Trophoblast cell (in vitro differentiated cells and primary cell): ENCODE measurements at places on chromosomes 7 and 10.

DNA sequence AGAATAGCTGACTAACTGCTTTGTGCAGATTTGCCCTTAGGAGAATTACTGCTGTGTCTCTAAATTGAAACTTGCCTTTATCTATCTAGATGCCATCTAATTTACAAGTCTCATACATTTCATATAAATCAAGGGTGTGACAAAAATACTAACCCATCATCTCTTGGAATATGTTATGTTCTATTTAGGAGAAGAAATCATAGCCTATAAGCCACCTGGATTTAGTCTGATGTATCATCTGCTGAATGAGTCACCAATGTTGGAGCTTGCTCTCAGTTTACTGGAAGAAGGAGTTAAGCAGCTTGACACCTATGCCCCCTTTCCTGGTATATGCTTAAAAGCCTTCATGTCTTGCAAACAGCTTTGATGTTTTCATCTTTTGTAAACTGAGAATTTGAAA is 43.5 kb downstream of the NUP205 start:
- no peak for DNase-seq

DNA sequence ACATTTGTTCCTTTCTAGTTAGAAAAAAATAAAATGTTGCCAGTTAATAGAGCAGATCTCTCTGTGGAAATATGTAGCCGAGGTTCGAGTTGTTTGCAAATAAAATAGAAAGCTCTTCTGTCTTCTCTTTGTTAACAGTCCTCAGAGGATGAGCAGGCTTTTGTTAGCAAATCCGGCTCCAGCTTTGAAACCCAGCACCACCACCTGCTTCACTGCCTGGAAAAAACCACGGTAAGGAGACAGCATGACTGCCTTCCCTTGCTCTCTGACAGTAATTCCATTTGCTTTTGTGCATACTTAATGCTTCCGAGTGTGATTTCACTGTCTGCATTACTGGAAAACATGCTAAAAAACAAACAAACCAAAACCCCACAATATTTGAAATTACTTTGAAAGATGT is 115.6 kb downstream of the TSPAN12 start:
- no peak for DNase-seq

DNA sequence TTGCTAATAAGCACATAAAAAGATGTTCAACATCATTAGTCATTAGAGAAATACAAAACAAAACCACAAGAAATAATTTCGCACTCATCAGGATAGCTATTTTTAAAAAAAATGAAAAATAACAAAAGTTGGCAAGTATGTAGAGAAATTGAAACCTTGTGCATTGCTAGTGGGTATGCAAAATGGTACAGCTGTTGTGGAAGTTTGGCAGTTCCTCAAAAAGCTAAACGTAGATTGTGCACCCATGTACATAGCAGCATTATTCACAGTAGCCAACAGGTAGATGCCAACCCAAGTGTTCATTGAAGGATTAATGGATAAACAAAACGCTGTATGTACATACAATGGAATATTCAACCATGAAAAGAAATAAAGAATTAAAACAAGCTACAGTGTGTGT is 35.3 kb upstream of the STARD3NL start:
- no peak for DNase-seq

DNA sequence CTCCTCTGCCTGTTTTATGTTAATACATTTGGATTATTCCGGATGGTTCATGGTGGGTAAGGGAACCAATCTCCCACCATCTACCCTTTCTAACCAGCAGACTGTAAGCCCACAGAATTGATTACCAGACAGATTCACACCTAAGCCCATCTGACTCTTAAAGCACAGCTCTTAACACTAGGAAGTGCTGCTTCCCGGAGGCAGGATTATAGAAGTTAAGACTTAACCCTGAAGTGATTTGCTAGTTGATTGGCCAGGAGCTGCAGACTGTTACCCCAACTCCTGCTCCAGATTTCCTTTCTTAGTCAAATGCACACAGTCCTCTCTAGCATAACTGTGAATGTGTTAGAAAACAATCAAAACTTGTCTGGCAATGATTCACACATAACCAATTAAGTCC is 221.7 kb downstream of the CDK14 start:
- no peak for DNase-seq
